ENCODE measurements at places on chromosomes 2 and 18.

GRCh38 chr2:41726364-41726763, 321.5 kb upstream of the PKDCC start:
- no peak for DNase-seq

DNA sequence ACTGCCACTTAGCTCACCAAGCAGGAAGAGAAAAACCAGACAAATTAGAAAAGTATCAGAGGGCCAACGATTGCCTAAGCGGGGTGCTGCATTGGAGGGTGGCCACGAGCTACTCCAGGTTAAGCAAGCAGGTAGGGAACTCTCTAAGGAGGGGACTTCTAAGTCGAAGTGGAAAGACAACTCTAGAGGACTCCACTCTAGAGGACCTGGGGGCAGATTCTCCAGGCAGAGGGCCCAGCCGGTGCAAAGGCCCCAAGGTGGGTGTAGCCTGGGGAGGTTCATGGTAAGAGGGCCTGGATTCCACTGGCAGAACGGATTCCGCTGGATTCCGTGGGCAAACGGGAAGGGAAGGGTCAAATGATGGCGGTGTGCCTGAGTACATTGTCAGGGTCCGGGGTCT, 12.7 kb downstream of the FBLN7 start:
- no peak for DNase-seq

- no peak for DNase-seq
Observed at GRCh38 chr2:16162491-16163040, 222.2 kb downstream of the MYCN start.

DNA sequence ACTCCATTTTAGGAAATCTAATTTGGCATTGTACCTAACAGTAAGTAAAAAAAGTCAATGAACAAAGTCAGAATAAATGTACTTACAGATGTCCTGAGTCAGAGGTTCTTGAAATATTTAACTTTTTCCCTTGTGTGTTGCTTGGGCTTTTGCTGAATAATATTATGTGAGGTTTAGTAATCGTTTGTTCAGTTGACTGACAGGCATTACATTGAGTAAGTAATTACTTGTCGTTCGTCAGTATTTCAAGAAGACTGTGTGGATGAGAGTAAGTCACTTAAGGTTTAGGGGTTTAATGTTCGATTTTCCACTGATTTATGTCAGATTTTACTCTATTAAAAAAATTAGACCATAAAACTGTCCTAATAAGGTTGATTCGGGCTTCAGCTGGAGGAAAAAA, 342.9 kb downstream of the LRRTM4 start:
- DNase-seq: no peak

GRCh38 chr2:189585226-189585756, 4.7 kb upstream of the SLC40A1 start:
- DNase-seq: no peak

DNA sequence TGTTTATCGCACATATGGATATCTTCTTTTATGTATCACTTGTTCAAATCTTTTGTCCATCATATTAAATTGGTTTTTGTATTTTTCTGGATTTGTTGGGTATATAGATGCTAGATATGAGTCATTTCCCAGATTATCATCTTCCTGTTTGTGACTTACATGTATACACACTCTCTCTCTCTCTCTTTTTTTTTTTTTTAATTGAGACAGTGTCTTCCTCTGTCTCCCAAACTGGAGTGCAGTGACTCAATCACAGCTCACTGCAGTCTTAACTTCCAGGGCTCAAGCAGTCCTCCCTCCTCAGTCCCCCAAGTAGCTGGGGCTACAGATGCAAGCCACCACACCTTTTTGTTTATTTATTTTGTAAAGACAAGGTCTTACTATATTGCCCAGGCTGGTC, 43.8 kb downstream of the XIRP2 start:
- no peak for DNase-seq

DNA sequence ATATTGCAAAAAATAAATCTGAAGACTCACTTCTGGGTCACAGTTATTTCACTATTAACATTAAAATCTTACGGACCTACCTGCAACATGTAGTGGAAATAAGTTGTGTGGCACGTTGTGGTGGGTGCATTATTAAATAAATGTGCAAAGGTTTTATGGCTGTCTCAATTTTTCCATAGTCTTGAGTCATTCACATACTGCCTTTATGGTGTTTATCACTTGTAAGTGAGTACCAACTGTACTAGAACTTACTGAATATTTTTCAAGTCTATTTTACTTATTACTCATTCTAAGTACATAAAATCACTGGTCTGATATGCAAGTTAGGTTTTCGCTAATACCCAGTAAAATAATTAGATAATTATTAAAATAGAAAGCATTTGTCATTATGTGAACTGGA, 47.6 kb upstream of the SLC30A6 start:
- no peak for DNase-seq

DNA sequence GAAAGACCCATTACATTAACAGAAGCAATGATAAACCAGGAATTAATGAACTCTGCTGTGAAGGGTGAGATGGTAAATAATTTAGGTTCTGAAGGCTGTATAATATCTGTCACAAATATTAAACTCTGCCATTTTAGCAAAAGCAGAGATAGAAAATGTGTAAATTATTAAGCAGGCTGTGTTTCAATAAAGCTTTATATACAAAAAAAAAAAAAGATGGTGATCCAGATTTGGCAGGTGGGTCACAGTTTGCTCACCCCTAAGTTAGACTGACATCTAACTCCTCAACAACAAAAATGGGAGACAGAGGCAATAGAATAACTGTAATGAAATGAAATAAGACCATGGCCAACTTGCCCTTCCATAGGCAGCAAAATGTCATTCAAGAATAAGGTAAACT, 157.3 kb upstream of the FANCL start:
- DNase-seq: no peak

- peak; percentile 76 for DNase-seq
Observed at GRCh38 chr18:49561289-49562193, at the start of gene LIPG. TSS of gene LIPG (plus strand) at chr18:49562057. CDS start at chr18:49562309, 252 bp downstream.

DNA sequence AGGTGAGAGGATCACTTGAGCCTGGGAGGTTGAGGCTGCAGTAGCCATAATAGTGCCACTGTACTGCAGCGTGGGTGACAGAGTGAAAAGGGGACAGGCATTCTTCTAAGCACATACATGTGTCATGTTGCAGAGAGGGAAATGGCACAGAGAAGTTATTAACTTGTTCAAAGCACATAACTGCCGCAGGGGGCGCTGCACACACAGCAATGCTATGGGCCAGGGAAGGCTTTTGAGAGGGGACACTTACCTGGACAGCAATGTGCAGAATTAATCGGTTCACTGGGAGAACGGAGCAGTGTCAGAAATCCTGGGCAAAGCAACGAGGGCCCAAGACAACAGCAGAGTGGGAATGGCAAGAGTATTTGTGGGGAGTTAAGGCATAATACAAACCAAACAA, 2.4 kb downstream of the SCYGR8 start:
- DNase-seq: no peak

GRCh38 chr2:18650221-18650620, 60.9 kb upstream of the NT5C1B start:
- DNase-seq: no peak

GRCh38 chr2:18402-19271, 27.7 kb downstream of the FAM110C start:
- DNase-seq: no peak

DNA sequence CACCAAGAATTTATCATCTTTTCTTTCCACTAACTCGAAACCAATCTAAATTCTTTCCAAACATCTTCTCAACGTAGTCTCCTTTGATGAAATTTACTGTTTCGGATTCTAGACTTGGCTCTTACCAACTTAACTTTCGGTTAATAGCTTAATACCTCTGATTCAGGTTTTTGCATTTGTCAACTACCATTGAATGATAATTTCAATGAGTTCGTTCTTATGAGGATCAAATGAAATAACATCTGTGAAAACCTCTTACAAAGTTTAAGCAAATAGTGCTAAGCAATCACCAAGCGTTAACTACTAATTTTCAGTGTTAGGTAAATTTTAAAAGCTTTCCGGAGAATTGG, 593 bp upstream of the NRBP1 start:
- DNase-seq: no peak

DNA sequence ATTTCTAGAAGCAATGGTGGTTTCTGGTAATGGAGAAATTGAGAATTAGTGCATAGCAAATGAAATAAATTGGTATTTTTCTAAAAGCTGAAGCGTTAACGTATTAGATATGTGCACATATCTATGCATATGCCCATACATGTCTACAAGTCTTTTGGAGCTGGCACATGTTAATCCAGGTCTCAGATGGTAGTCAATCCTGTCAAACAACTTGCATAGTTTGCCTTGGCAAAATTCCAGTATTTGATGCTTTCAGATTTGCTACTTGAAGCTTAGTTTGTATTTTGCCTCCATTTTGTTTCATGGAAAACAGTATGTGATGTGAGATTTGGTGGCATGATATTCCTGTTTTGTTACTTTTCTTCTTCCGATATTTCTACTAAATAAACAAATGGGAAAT, 304.6 kb downstream of the PARD3B start:
- no peak for DNase-seq

GRCh38 chr18:34299828-34300227, 75.1 kb upstream of the NOL4 start:
- DNase-seq: no peak

DNA sequence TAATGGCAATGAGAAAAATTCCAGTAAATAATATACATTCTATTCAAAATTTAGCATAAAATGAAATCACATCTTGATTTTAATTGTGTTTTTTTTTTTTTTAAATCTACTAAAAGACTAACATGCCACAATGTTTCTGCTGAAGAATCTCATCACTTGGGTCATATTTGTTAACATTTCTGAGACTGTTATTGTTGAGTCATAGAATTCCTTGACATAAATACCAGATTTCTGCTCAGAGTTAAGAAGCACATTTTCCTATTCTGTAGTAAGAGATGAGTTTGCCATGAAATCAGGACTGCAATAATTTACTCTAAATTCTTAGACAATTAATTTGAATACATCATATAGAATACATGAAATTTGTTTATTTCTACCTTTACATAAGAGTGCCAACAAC, 154.9 kb upstream of the KYNU start:
- DNase-seq: no peak

GRCh38 chr18:45213040-45213333, 402.3 kb upstream of the SLC14A2 start:
- DNase-seq: no peak

- DNase-seq: no peak
Observed at GRCh38 chr2:204452464-204453023, 92.7 kb upstream of the PARD3B start.

DNA sequence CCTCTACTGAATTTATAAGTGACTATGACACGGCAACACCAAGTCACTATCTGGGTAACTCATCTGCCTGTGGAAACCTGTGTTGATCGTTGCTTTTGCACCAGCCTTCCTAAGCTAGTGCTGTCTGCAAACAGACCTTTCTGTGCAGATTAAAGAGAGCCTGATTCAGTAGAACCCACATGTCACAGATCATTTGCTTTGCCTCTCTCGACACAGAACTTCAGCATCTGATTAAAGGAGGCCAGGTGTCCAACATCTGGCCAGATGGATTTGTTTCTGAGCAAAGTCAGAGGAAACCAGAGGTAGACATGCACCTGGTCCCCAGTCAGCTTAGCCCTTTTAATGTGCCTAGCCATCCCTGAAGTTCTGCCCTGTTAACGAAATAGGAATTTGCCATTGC, 15.0 kb upstream of the TTR start:
- no peak for DNase-seq

DNA sequence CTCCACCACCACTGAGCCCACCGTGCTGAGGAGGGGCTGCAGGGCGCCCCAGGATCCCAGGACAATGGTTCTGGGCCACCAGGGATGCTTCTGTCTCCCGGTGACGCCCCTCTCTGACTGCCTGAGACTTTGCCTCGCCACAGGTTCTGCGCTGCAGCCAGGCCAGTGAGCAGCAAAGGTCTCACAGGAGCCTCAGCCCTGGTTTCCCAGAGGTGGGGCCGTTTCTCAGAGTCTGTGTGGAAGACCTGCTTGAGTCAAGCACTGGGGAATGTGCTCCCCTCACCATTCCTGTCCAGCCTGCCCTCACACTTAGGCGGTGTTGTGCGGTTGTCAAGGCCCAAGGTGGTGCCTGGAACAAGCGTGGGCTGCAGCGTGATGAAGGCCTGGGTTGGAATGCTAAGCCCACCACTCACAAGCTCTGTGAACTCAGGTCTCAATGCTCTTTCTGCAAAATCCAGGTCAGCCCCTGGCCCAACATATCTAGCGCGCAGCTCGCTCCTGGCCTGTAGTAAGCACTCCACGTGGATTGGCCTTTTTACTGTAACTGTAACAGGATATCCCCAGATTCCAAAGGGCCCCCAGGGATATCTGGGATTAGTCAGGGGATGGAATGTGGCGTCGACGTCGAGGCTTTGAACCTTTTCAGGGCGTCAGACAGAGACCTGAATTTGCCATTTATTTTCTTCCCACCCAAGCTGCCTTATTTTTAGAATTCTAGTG, 47.6 kb downstream of the PLB1 start:
- DNase-seq: no peak

DNA sequence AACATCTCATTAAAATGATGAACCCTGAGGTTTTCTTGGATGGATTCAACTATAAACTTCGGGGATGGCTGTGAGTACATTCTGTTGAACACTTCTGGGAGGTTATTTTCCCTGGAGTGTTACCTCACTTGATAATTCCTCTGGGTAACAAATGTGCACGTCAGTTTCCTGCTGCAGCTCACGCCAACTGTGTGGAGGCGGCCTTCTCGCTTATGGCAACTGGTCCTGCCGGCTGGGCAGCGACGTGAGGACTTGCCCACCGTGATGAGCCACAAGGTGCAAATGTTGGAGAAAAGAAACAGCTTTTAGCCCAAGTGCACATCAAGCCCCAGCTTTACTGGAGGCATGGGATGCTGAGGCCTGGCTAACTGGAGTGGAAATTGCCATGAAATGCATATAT, 15.9 kb downstream of the MYCN start:
- no peak for DNase-seq

GRCh38 chr2:128289439-128289838, 29.2 kb downstream of the HS6ST1 start:
- DNase-seq: no peak

- DNase-seq: no peak
Observed at GRCh38 chr2:119684518-119684917, 5.5 kb downstream of the TMEM177 start.

- no peak for DNase-seq
Observed at GRCh38 chr2:106977717-106978116, 91.8 kb upstream of the ST6GAL2 start.

GRCh38 chr2:179876266-179876665, 14.9 kb upstream of the ZNF385B start:
- DNase-seq: no peak

GRCh38 chr2:226548732-226549131, 250.9 kb downstream of the IRS1 start:
- DNase-seq: no peak
